Adrenal gland (tissue), 19 donors: ENCODE measurements at places on chromosomes 12 and 14.
A peak's percentile ranks its signal among the peaks of the same experiment; 100 is the strongest.

DNA sequence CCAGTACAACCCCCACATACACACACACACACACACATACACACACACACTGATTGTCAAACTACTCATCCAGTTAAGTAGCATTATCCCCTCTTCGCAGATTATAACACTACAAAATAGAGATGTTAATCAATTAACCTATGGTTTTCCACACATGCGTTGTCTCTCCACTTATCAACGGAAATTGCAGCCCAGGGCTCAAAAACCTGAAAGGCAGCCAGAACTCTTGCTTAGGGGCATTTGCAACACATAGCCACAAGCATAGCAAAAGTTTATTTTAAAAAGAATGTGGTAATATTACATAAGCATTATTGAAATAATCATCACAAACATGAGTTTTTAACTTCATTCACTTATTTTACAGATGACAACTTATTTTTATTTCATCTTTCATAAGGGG, 265.8 kb downstream of the SLC16A7 start:
- no peak for DNase-seq

- peak; percentile 6 for DNase-seq
Measured at GRCh38 chr12:114163771-114164170, 197.6 kb upstream of the RBM19 start.

DNA sequence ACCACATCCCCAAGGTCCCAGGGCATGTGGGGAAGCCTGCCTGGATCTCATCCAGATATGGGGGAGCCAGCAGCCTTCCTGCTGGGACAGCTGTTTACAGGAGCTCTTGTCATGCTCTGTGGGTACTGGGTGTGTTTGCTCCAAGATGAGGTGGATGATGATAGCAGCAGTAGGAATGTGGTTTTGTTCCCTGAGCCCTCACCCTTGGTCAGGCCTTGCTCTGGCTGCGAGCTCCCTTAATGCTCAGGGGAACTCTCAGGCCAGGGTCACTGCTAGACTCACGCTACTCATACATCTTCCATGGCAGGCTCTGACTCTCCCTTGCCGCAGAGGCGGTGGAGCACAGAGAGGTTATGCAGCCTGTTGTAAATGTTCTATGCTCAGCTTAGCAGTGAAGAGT, 990.3 kb downstream of the AACS start:
- DNase-seq = no peak

DNA sequence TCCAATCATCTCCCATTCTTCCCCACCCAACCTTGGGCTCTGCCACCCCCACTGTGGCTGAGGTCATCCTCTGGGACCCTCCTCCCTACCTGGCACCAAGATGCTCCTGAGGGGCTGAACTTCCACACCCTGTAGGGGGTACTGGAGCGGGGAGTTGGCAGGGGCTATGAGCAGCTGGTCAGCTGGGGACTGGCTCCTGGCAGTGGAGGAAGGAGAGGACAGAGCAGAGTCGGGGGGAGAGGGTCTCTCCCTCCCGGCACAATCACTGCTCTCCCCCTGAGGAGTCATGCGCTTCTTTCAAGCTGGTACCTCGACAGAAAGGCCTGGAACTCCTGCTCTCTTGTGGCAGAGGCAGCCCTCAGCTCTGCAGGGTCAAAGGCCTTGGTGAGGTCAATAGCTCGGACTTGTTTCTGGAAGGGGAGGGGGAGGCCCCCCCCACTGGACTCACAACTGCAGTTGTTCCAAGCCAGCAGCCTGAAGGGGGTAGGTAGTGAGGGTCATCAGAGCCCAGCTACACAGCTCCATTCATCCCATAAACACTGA, 2.0 kb downstream of the B4GALNT1 start:
- no peak for DNase-seq

DNA sequence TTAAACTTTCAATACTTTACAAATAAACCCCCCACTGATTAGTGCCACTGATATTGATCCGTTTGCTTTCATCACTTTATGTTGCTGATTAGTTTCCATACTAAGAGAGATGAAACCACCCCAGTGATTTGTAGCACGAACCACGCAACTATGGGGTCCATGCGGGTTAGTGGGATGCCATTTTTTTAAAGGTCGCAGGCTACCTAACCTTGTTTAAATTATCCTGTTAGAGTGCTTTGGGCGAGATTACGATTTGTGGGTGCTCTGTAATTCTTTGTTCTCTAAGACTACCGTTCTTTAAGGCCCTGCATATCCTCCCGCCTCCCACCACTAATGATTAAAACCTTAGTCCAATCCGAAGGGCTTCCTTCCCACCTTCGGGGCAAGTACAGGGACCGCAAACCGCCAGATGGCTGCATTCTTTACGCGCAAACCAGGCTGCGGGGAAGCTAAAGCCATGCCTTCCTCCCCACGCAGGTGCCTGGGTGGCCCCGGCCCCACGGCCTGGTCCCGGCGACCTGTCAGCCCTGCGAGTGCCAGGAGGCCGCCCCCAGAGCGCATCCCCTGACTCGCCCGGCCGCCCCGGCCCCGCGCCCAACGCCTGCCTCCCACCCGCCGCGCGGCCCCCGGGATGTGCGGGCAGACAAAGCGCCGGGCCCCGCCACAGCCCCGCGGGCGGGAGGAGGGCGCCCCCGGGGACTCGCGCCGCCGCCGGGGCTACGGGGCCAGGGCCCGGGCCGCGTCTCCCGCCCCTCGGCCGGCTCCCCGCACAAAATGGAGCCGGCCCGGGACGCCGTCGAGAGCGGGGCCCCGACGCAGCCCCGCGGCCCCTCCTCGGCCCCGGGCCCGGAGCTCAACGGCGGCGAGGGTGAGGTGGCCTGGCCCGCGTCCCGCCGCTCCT, 759 bp downstream of the NFYB start:
- DNase-seq = peak; percentile 68

- DNase-seq = no peak
Measured at GRCh38 chr14:99234961-99235571, 36.9 kb downstream of the BCL11B start.

GRCh38 chr12:2169489-2169888, 116.7 kb downstream of the CACNA1C start:
- DNase-seq = no peak
